ENCODE measurements at places on chromosomes 2 and 18. TPM values are rescaled to one million over a fixed set of nuclear protein-coding genes. Genes with fewer than 3 reads are reported as not detected.

- DNase-seq: no peak
Observed at GRCh38 chr18:33538418-33539042, 39.5 kb upstream of the ASXL3 start.

Gene FOXD4L1
- total RNA-seq: 0.44 TPM

Gene LRRTM1
- 3.8 TPM for total RNA-seq

Gene C1QL2
- total RNA-seq: not detected

- no peak for DNase-seq
Observed at GRCh38 chr2:222410534-222410933, 13.8 kb upstream of the SGPP2 start.

GRCh38 chr2:23413641-23414040 is 28.7 kb downstream of the KLHL29 start:
- DNase-seq: no peak

Gene PFN4
- total RNA-seq: not detected

DNA sequence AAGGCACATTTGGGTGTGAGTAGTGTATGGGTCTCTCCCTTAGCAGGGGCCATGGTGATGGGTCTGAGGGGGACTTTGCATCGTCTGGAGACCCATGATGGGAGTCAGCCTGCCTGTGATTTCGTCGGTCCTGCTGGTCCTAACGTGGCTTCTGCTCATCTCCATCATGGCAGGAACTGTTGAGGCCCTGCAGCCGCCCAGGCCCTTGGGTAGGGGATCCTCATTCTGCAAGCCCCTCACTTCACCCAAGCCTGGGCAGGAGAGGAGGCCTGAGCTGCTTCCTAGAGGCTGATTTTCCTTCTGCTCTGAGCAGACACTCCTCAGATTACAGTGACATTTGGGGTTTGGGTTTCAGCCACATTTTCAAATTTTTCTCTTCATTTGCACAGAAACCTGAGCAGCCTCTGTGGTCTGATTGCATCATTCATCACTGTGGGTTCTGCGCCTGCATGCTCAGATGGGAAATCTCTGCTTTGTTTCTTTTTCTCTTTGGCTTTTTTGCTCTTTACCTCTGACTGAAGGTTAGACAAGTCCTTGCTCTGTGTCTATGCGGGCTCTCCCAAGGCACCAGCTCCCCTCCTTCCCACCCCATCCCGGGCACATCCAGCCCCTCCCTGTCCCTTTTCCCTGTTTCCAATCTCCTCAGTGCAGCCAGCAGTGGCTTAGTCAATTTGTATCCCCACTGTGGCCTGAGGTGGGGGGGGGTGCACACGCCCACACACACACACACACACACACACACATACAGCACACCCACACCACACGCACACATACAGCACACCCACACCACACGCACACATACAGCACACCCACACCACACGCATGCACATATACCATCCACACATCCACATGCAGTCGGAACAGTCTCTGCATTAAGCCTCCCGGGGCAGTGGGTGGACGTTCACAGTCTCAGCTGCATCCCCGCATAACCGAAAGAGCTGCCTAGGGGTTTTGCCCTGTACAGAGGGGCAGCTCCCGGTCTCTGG is 305.4 kb upstream of the HS6ST1 start:
- no peak for DNase-seq

- DNase-seq: no peak
Observed at GRCh38 chr18:67301592-67301991, 214.9 kb downstream of the DSEL start.

GRCh38 chr2:39996653-39997080 is 217.6 kb upstream of the THUMPD2 start:
- no peak for DNase-seq

Gene TFPI
- 0.59 TPM for total RNA-seq

DNA sequence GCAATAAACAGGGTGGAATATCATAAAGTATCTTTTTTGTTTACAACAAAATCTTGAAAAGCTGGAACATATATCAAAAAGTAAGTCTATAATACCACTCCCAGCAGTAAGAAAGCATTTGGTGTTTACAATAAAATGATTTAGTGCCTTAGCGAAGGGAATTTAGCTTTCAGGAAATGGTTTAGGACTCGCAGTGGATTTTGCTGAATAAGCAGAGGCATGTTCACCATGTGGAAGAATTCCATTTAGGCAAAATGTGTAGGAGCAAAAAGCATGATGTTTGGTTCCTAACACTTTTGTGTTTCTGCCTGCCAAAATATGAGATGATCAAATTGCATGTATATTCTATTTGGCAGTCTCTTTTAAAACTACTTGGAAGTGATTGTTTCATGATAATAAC is 163.6 kb downstream of the AGPS start:
- no peak for DNase-seq

GRCh38 chr2:96506016-96506906 is 1.1 kb upstream of the NEURL3 start:
- DNase-seq: no peak

Gene INO80D
- 25.0 TPM for total RNA-seq

DNA sequence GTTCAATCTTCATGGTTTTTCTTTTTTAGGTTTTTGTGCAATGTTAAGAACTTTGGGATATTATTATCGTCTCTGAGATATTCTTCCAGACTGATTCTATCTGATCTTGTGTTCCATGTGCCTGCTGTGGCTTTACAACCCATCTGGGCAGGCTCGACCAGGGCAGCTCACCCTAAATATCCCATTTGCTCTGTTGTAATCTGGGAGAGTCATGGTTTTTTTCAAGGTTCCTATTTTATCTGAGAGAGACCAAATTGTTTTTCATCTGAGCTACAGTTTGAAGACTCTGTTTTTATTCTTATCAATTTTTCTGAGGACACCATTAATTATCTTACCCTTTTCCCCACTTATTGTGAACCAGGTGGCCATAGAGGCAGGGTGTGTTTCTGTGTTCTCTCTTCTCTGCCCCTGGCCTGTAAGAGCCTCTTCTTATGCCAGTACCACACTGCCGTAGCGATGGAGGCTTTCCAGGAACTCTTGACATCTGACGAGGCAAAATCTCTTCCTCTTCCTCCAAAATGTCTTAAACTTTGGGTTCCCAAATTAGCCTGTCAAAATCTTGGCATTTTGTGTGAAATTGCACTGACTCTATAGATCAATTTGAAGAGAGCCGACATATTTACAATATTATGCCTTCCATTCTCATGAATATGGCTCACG is 3.1 kb downstream of the SP140L start:
- DNase-seq: no peak

DNA sequence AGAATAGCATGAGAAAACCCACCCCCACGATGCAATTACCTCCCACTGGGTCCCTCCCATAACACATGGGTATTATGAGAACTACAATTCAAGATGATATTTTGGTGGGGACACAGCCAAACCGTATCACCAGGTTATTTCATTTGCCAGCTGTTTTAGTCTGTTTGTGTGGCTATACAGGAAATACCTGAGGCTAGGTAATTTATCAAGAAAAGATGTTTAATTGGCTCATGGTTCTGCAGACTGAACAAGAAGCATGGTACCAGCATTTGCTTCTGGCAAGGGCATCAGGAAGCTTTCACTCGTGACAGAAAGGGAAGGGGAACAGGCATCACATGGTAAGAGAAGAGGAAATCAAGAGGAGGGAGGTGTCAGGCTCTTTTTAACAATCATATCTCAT is 329.2 kb downstream of the GULP1 start:
- no peak for DNase-seq

Gene MRO
- not detected for total RNA-seq

Gene SPDYA
- total RNA-seq: 0.81 TPM

Gene CNDP1
- 0.27 TPM for total RNA-seq

DNA sequence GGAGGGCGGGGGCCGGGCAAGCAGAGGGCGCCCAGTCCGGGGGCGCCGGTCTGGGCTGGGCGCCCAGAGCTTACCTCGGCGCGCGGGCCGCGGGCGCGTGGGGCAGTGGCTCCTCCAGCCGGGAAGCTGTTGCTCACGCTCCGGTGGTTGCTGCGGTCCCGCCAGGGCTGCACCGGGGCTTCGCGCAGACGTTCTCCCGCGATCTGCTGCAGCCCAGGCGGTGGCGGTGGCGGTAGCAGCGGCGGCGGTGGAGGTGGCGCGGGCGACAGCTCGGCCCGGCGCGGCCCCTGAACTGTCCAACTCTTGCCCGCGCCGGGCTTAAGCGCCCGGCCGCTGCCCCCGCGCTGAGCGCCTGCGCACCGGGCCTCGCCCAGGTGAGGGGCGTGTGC is 391 bp downstream of the ZNF385B start:
- DNase-seq: peak; percentile 59

DNA sequence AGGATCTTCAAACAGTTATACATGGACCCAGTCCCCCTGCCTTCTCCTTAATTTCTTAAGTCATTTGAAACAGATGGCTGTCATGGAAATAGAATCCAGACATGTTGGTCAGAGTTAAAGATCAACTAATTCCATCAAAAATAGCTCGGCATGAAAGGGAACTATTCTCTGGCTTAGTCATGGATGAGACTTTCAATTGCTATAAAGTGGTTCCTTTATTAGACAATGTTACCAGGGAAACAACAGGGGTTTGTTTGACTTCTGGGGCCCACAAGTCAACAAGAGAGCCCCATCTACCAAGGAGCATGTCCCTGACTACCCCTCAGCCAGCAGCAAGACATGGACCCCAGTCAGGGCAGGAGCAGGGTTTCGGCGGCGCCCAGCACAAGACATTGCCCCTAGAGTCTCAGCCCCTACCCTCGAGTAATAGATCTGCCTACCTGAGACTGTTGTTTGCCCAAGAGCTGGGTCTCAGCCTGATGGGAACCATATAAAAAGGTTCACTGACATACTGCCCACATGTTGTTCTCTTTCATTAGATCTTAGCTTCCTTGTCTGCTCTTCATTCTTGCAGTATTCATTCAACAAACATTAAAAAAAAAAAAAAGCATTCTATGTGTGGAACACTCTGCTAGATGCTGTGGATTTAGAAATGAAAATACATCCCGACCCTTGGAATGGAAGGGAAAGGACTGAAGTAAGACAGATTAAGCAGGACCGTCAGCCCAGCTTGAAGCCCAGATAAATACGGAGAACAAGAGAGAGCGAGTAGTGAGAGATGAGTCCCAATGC is 4.6 kb downstream of the TTR start:
- DNase-seq: no peak

DNA sequence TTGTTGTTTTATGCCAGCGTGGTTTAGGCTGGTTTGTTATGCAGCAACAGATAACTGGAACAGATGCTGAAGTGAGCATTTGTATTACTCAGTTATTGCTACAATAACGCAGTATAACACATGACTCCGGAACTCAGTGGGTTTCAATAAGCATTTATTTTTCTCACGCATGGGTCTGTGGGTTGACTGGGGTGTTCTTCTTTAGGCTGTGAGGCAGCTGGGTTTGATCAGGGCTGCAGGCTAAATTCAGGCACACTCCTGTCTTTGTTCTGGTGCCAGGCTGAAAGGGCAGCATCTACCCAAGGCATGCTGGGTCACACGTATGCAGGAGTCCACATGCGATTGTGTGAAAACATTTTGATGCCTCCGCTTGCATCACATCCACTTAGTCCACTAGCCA is 3.8 kb upstream of the SLC1A4 start:
- DNase-seq: no peak

DNA sequence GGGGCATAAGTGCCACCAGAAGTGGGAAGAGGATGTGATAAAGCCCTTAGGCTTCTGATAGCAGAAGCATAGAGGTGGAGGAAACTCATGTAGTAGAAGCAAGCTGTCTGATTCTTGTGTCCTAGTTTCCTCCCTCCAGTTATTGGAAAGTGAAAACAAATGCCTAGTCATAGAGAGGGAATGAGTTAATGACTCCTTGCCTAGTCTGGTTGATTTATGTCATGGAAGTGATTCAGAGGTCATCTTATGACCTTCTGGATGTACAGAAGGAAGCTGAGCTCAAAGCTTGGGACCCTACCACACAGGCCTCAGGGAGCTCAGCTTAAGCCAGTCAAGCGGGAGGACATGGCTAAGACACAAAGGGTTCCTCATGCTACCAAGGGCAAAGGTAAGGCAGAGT is 232.2 kb downstream of the THSD7B start:
- no peak for DNase-seq

Gene ANKRD30BL
- 0.29 TPM for total RNA-seq

- no peak for DNase-seq
Observed at GRCh38 chr2:80476535-80477117, 172.1 kb upstream of the LRRTM1 start.

DNA sequence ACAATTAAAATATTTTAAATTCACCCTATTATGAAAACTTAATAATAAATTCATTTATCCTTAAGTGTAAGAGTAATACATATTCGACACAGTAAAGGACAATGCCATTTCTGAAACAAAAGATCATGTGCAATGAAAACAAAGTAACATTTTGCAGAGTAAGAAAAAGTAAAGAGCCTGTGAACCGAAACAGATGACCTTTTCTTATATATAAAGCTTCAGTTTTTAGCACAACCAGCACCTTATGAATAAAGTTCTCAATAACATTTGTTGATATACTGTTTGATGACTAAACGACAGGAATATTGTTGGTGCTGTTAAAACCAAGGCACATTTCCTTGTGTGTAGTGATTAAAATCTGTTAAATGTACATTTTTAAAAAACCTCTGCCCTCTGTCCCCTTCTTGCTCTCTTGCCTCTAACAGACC is 1.5 kb downstream of the PELI1 start:
- DNase-seq: no peak

- no peak for DNase-seq
Observed at GRCh38 chr2:156279446-156280150, 52.9 kb downstream of the NR4A2 start.

Gene G6PC2
- not detected for total RNA-seq

DNA sequence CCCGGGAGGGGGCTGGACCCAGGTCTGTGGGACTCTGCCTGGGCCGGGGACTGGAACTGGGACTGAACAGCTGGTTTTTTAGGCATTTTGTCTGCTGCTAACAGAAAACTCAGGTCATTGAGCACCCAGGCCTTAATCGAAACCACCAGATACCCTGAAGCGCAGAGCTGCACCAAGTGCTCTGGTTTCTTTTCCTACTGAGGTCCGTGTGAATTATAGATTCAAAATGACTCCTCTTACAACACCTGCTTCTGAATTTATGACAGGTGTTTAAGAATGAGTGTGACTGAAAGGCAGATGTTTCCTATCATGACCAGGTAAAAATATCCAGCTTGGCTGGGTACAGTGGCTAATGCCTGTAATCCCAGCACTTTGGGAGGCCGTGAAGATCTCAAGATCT is 47.8 kb downstream of the TRAPPC12 start:
- no peak for DNase-seq

- no peak for DNase-seq
Observed at GRCh38 chr2:3299130-3299529, 78.5 kb downstream of the EIPR1 start.

GRCh38 chr2:129747500-129748125 is 231.9 kb upstream of the RAB6C start:
- DNase-seq: no peak

DNA sequence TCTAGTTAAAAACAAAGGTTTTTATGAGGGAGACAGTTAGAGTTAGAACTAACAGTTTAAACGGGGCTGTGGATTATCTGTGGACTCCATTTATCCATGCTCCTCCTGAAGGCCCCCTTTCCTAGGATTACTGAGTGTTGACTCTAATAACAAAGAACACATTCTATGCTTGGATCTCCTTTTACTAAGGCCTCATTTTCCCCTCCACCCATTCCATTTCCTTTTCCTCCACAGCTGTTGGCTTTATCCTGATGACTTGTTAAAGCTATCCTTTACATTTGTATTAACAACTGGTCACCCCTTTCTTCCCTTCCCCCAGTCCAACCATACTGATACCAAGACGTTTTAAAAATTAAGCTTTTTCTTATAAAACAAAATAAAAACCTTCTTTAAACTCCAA is 220.6 kb downstream of the SRBD1 start:
- no peak for DNase-seq

Gene FAM117B
- total RNA-seq: 28.9 TPM

Gene HSPE1
- total RNA-seq: 83.5 TPM

GRCh38 chr18:41969881-41970280 is 14.8 kb downstream of the PIK3C3 start:
- no peak for DNase-seq

- no peak for DNase-seq
Observed at GRCh38 chr18:60962625-60963024, 370.6 kb upstream of the CDH20 start.
